Kidney epithelial cell (primary cell): ENCODE measurements at places on chromosomes 16 and 17. TPM values are rescaled to one million over a fixed set of nuclear protein-coding genes. Genes with fewer than 3 reads are reported as not detected.

- DNase-seq, result no peak
These were observed 30.3 kb downstream of the MRTFB start for GRCh38 chr16:14101415-14101814.

- DNase-seq, result no peak
These were observed 5.6 kb downstream of the MIEN1 start for GRCh38 chr17:39724731-39725130.

DNA sequence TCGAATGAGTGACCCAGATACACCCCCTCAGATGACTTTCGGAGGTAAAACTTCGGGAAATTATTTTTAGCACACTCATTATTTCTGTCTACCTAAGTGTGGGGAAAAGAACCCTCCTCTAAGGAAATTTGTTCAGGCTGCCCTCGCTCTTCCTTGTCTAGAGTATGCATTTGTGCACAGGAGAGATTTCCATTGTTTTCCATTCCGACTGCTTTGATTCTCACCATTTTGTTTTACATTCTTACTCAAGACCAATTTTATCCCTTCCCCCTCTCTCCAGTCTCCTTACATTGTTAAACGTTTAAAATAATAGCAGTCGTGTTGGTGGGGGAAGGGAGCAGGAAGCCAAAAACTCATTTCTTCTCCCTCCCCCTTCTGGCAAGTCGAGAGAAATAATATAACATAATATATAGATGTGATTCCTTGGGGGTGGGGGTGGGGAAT lies 1.5 kb upstream of the CHD3 start:
- DNase-seq, result no peak

GRCh38 chr17:15945527-15946191 lies 729 bp downstream of the ADORA2B start:
- no peak for DNase-seq

GRCh38 chr17:67562005-67562404 lies 155.7 kb upstream of the NOL11 start:
- DNase-seq, result no peak

GRCh38 chr17:43946781-43947180 lies 4.5 kb upstream of the PPY start:
- DNase-seq, result no peak

- DNase-seq, result no peak
These were observed 158.3 kb downstream of the NTN1 start for GRCh38 chr17:9179602-9180001.

Gene TPSD1
- not detected in 2 replicates for total RNA-seq

Gene KNOP1
- 22.2 and 32.8 TPM in 2 replicates for total RNA-seq
